ENCODE measurements at places on chromosomes 1 and 21. TPM values are rescaled to one million over a fixed set of nuclear protein-coding genes. Genes with fewer than 3 reads are reported as not detected.

- no peak for DNase-seq
- H3K4me1 ChIP-seq = no peaks in the 10 kb centered on the region
- H3K36me3 ChIP-seq = no peaks in the 10 kb centered on the region
- no peak overlapping the region for H3K27ac ChIP-seq
These were observed 113.7 kb upstream of the WARS2 start for GRCh38 chr1:119254067-119254720.

DNA sequence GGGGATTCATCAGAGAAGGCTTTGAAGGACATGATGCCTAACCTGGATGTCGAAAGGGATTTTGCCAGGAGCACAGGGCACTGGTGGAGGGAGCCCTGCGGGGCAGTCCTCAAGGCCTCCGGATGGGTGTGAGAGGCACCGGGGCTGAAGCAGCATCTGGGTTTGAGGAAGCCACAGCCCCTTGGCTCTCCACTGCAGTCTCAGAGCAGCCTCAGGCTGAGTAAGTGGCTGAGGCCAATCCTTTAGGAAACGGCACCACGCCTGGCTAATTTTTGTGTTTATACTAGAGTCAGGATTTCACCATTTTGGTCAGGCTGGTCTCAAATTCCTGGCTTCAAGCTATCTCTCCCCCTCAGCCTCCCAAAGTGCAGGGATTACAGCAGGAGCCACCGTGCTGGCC lies 12.0 kb downstream of the ERVH48-1 start:
- peaks cover 5% of the 10 kb centered on the region for H3K36me3 ChIP-seq
- H3K4me3 ChIP-seq = no peak overlapping the region
- no peaks in the 10 kb centered on the region for H3K4me1 ChIP-seq
- no peak for DNase-seq

The ZBTB8A gene
- 1.1 TPM for polyA plus RNA-seq

- DNase-seq = no peak
- no peaks in the 10 kb centered on the region for H3K4me1 ChIP-seq
- H3K27me3 ChIP-seq = no peaks in the 10 kb centered on the region
- H3K27ac ChIP-seq = no peak overlapping the region
- no peaks in the 10 kb centered on the region for H3K36me3 ChIP-seq
These were observed 127.5 kb upstream of the SOD1 start for GRCh38 chr21:31531967-31532366.

GRCh38 chr1:245407983-245408382 lies 253.2 kb downstream of the KIF26B start:
- H3K27me3 ChIP-seq = peaks cover 2% of the 10 kb centered on the region
- H3K36me3 ChIP-seq = no peaks in the 10 kb centered on the region
- H3K27ac ChIP-seq = no peak overlapping the region
- DNase-seq = no peak
- no peak overlapping the region for H3K4me3 ChIP-seq

- H3K4me3 ChIP-seq = no peak overlapping the region
- H3K36me3 ChIP-seq = no peaks in the 10 kb centered on the region
- DNase-seq = no peak
- H3K27ac ChIP-seq = no peak overlapping the region
- peaks cover 3% of the 10 kb centered on the region for H3K27me3 ChIP-seq
These were observed 15.1 kb downstream of the MAB21L3 start for GRCh38 chr1:116126281-116126680.

The FLG2 gene
- not detected for polyA plus RNA-seq

The SH3D21 gene
- polyA plus RNA-seq = 26.2 TPM

- no peaks in the 10 kb centered on the region for H3K36me3 ChIP-seq
- no peaks in the 10 kb centered on the region for H3K4me1 ChIP-seq
- no peaks in the 10 kb centered on the region for H3K27me3 ChIP-seq
- no peak overlapping the region for H3K27ac ChIP-seq
- H3K4me3 ChIP-seq = no peak overlapping the region
These were observed 70.0 kb downstream of the PLD5 start for GRCh38 chr1:242454262-242455051.

DNA sequence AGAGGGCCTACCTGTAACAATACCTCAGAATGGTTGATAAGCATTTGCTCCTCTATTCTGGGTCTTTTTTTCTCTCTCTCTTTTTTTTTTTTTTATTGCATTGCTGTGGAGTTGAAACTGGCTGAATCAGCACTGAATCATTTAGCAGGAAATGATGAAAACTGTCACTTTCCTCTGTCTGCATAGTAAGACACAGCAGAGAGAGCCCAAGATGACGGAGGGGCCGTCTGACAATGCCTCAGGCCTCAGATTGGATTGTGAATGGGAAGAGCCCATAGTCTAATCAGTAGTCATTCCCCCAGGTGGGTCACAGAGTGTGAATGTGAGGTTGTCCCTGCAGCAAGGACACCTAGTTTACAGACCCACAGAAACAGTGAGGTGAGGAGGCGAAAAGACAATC lies 193.2 kb upstream of the PLXNA2 start:
- H3K36me3 ChIP-seq = no peaks in the 10 kb centered on the region
- H3K27ac ChIP-seq = no peak overlapping the region
- peaks cover 4% of the 10 kb centered on the region for H3K4me1 ChIP-seq

GRCh38 chr1:76948846-76949245 lies 81.6 kb downstream of the ST6GALNAC5 start:
- H3K27ac ChIP-seq = no peak overlapping the region
- no peaks in the 10 kb centered on the region for H3K4me1 ChIP-seq
- H3K27me3 ChIP-seq = no peaks in the 10 kb centered on the region

The SLC45A3 gene
- polyA plus RNA-seq = 1.3 TPM
